Fibroblast of villous mesenchyme (primary cell): ENCODE measurements at places on chromosomes 12 and 14. TPM values are rescaled to one million over a fixed set of nuclear protein-coding genes. Genes with fewer than 3 reads are reported as not detected.

Gene MAX
- total RNA-seq, result 53.5 and 57.9 TPM in 2 replicates

Gene ESYT1
- total RNA-seq, result 300 and 327 TPM in 2 replicates

Gene ABCD2
- under 0.01 and 0.32 TPM in 2 replicates for total RNA-seq

Gene LRP10
- 104 and 108 TPM in 2 replicates for total RNA-seq

Gene LRRIQ1
- under 0.01 TPM in 2 replicates for total RNA-seq

Gene MYH7
- total RNA-seq, result not detected in 2 replicates

Gene LRTM2
- total RNA-seq, result not detected in 2 replicates

Gene CD163L1
- 7.3 and 11.0 TPM in 2 replicates for total RNA-seq

Gene SERPINA10
- not detected in 2 replicates for total RNA-seq

Gene AQP6
- not detected in 2 replicates for total RNA-seq

Gene YEATS4
- total RNA-seq, result 10.8 and 13.9 TPM in 2 replicates

Gene PTPRQ
- 0.32 and 5.6 TPM in 2 replicates for total RNA-seq

Gene OR6C70
- total RNA-seq, result not detected in 2 replicates

Gene PLXNC1
- total RNA-seq, result 0.86 and 0.97 TPM in 2 replicates

Gene GPD1
- under 0.01 TPM in 1 of 2 replicates, not detected in the other for total RNA-seq

Gene INTS13
- total RNA-seq, result 30.6 and 50.5 TPM in 2 replicates

Gene LGR5
- total RNA-seq, result not detected in 2 replicates

Gene CFAP54
- 0.86 and 0.97 TPM in 2 replicates for total RNA-seq

Gene LRP1-AS
- not detected in 2 replicates for total RNA-seq

Gene KCNJ8
- total RNA-seq, result 5.2 and 19.4 TPM in 2 replicates

Gene SALL2
- total RNA-seq, result 3.2 and 3.9 TPM in 2 replicates

Gene IL25
- not detected in 2 replicates for total RNA-seq

Gene KRT74
- not detected in 2 replicates for total RNA-seq

Gene TAC3
- 0.43 TPM in 1 of 2 replicates, not detected in the other for total RNA-seq

Gene FBXW8
- 24.6 and 30.3 TPM in 2 replicates for total RNA-seq

Gene FSCB
- total RNA-seq, result under 0.01 TPM in 1 of 2 replicates, not detected in the other

Gene IAPP
- total RNA-seq, result not detected in 2 replicates

Gene SYCP3
- total RNA-seq, result under 0.01 and 0.32 TPM in 2 replicates

Gene NRXN3
- total RNA-seq, result 5.5 and 7.3 TPM in 2 replicates
